ENCODE measurements at places on chromosomes 12 and 14.

DNA sequence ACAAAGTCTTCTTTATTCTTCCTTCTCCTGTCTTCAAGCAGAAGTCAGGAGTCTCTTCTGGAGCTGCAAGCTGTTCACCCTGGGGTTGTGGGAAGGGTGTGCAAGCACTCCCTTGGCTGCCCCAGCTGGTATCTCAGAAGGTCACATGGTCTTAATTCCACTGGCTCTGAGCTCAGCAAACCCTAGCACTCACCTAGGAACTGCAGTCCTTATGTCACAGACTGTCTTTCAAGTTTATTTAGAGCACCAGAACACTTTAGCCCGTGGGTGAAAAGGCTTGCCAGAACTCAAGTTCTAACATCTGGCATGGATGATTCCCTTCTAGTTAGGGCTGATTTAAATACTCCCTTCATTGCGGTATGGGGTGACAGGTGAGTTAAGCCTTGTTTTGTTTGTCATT lies 379.0 kb downstream of the CCER1 start:
- no peak for DNase-seq

DNA sequence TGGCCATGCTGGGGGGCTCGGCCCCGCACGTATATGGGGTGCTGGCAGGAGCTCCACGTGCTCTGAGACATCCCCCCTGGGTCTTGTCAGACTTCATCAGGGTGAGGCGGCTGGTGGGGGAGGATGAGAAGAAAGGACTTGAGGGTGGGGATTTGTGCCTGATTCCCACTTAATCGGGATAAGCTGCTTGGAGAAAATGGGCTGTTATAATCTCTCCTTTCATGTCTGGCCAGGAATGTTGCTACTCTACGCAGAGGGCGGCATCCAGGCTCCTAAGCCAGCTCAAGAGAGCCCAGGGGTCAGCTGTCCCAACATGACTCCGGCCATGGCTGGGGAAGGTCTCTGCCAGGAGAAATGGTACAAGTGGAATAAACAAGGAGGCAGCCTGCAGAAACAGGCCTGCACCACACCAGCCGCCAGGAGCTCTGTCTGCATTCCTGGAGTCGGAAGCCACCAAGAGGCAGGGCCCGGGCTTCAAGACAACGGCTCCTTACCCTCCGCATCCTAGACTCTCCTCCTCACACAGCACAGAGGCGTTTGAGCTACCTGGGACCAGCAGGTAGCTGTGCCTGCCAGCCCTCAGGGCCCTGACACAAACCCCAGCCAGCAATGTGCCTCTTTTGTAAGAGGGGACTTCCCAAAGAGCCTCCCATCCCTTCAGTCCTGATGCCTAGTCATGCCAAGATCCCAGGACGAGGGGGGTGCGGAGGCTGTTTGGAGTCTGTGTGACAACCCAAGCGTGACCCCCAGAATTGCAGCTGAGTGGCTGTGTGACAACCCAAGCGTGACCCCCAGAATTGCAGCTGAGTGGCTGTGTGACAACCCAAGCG lies 195.8 kb upstream of the DIO3 start:
- DNase-seq: no peak

GRCh38 chr12:1360441-1361210 lies 233.8 kb downstream of the FBXL14 start:
- DNase-seq: no peak

- DNase-seq: no peak
Measured at GRCh38 chr14:39890026-39890425, 457.8 kb upstream of the FBXO33 start.

- no peak for DNase-seq
Measured at GRCh38 chr12:51392556-51393237, 1.5 kb upstream of the GALNT6 start.

- no peak for DNase-seq
Measured at GRCh38 chr12:8676651-8677050, 14.0 kb upstream of the MFAP5 start.

DNA sequence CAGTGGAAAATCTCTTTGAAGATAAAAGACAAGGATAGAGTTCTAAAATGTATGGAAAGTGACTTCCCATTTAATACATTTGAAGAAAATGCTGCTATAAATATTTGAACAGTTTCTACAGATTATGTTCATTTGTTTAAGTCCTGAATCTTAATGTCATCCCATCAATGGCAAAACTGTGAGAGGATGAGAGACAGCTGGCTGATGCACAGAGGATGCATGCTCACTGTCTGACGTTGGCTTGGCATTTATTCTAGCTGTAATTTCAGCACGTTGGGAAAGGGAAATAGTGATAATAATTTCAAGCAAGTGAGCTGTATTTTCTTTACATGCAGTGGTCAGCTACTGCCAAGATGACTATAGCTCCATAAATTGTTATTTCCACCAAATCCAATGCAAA lies 40.5 kb downstream of the PPFIA2 start:
- DNase-seq: no peak

DNA sequence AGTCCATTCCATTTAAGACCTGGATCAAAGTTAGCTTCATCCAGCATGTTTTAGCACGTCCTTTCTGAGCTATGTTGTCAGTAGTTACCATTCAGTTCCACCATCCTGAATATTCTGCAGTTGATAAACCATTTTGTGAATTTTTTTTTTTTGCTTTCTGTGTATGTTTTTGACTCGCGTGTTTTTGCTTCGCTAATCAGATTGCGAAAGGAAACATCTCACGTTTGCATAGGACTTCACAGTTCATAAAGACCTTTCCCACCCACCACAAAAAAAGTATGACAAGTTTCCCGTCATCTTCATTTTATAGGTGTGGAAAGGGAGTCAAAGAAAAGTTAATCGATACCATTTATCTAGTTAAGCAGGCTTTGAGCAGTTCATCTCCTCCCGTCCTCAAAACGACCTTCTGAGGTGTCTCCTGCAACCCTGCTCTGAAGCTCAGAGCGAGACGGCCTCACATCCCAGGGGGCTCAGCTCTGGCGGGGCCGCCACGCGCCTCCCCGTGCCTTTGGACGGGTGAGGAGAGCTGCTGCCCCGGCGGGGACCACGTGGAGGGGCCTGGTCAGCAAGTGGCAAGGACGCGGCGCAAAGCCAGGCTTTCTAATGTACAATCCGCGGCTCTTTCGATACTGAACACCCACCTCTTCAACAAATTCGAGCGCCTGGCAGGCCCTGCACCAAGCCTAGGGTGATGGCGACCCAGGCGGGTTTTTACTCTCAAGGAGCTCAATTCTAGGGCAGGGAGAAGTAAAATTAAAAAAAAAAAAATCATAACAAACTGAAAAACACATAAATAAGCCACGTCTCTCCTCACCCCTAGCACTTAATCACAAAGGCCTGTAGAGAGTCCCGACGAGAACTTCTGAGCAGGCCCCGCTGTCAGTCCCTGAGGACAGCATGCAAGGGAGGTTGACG lies 988 bp upstream of the TMEM263 start:
- peak; percentile 71 for DNase-seq

DNA sequence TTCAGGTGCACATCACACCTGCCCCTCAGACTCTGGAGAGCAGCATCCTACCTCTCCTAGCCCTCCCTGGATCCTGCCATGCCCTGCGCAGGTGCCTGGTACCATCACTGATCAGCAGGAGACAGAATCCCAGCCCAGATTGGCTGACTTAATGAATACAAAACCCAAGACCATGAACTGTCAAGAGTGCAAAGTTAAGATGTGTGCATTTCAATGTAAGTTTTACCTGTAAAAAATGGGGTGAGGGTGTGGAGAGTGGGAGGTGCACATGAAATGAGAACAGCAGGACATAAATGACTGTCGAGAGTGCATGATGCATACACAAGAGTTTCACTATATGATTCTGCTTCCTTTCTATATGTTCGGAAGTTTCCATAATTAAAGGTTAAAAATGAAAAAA lies 57.9 kb upstream of the GPR68 start:
- no peak for DNase-seq

- no peak for DNase-seq
Measured at GRCh38 chr12:53567961-53568808, 58.0 kb downstream of the ATF7 start.

DNA sequence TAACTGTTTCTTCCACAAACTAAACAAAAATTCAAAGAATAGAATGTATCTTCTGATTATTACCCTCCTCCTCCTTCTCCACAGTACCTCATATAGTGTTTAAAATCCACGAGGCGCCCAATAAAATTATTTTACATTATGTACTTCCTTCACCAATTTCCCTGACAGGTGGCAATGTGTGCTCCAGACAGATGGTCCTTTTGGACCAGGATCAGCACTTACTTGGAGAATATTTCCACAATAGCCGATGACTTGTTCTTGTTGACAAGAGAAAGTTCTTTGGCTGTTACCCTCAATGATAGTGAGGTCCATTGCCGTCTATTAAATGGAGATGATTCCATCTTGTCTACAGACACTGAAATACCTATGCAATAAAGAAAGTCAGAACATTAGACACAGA lies 34.9 kb downstream of the LIMA1 start:
- no peak for DNase-seq

DNA sequence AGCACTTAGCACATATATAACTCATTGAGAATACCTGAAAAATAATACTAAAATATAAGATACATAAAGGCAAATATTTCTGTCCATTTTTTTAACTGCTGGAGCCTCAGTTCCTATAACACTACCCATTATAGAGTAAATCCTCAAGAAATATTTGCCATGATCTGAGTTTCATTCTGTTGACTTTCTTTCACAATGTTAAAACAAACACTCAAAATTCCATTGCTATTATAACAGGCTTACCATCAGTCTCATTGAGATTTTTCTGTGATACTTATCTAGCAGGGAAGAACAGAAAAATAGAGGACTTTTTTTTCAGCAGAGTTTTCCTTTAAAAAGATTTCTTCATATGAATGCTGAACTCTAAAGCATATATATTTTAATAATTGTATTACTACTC lies 24.5 kb downstream of the LMO3 start:
- DNase-seq: no peak

DNA sequence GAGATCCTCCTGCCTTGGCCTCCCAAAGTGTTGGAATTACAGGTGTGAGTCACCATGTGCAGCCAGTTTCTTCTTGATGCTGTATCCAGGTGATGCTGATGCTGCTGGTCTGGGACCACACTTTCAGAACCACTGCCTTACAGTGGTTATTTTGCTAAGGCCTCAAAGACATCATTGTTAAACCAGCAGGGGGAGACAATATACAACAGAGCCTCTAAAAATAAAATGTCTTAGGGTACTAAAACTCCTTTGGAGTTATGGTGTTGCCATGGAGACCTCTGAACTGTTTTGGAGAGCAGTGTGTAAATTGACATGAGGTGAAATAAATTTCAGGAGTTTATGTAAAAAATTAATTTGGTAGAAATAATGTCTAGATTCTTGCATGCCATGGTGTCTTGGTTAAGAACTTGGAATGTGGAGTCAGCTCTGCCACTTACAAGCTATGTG lies 1.1 kb upstream of the ARG2 start:
- peak; percentile 31 for DNase-seq

GRCh38 chr12:93793983-93794382 lies 116.8 kb downstream of the CRADD start:
- no peak for DNase-seq

- peak; percentile 64 for DNase-seq
Measured at GRCh38 chr14:74326369-74327152, 21.7 kb upstream of the VRTN start.

DNA sequence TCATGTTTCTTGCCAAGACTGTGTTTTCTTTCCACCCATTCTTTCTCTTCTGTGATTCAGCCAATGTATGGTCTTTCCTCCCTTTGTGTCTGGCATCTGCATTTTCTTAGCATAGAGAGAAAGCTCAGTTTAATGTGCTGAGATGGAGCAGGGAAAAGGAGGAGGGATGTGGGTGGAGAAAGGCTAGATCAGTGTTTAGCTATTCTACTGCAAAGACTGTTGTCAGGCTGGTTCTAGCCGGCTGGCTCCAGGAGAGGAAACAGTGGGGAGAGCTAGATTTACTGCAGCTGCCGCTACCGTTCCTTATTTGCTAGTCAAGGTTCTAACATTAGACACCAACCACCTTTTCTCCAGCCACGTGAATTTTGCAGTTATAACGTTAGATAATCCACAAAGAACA lies 5.2 kb upstream of the RIMKLB start:
- peak; percentile 90 for DNase-seq

DNA sequence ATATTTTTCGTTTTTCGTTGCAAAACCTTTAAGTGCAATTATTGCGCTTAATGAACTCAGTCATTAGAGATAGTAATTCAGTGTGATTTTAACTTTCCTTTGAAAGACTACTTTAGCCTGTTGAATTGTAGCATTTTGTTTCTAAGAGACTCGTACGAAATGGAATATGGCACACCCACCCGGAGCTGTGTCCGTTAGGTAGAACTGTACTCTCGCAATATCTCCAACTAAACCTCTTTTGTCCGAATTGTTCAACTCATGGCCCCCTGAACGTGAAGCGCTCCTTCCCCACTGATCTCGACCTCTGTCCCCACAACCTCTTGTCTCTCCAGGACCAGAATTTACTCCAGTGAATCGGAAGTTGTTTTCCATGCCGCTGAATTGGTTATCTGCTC lies 800 bp downstream of the PCNX4 start:
- DNase-seq: peak; percentile 41

DNA sequence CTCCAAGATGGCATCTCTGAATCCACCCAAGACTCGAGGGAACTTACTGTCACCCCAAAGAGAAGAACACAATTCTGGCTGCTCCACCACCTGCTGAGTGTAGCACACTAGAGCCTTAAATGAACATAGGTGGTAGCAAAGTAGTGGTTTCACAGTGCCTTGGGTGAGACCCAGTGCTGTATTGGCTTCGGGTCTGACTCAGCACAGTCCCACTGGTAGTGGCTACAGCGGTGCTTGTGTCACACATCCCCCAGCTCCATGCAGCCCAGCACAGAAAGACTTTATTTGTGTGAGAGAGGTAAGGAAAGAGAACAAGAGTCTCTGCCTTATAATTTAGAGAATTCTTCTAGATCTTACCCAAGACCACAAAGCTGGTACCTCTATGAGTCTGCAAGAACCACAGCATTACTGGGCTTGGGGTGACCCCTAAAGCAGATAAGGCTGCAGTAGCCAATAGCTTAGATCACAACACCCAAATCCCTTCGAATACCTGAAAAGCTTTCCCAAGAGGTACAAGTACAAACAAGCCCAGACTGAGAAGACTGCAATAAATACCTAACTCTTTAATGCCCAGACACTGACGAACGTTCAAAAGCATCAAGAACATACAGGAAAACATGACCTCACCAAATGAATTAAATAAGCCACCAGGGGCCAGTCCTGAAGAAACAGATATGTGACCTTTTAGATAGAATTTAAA lies 83.3 kb upstream of the SLC38A4 start:
- DNase-seq: no peak

GRCh38 chr14:60722107-60722356 lies 2.1 kb downstream of the SIX4 start:
- DNase-seq: peak; percentile 58

DNA sequence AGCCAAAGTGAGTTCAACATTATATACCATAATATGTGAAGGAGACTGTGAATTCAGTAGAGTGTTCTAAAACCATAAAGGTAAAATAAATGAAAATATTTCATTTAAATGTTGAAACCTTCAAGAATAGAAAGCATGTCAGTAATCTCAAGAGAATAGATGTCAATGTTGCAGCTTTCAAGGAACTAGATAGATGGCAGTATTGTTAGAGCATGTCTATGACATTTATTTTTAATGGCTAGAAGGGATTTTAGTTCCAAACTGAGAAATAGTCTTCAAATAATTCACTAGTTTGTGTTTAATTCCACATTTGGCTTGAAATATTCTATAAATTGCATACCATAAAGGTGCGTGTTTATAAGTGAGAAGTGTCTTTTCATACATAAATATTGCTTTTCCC lies 326.5 kb downstream of the FLRT2 start:
- DNase-seq: no peak

- peak; percentile 54 for DNase-seq
Measured at GRCh38 chr14:99644723-99645544, at the start of gene HHIPL1. HHIPL1 (plus strand) TSS chr14:99645129; CDS start chr14:99645208, 79 bp downstream.
